ENCODE measurements at places on chromosomes 5 and 9.

DNA sequence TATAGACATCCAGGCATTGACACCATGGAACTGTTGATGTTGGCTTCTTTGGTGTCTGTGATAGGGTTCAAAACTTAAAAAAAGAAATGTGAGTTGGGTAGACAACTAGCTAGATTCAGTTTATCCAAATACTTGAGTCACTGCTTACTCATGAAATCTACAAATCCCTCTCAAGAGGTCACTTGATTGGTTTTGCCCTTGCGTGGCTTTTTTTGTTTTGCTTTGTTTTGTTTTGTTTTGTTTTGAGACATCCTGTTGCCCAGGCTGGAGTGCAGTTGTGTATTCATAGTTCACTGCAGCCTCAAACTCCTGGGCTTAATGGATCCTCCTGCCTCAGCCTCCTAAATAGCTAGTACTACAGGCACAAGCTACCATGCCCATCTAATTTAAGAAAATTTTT, 10.5 kb upstream of the ENTREP1 start:
- DNase-seq, result peak; percentile 10

GRCh38 chr5:80468131-80468530, 19.8 kb upstream of the FAM151B start:
- no peak for DNase-seq

GRCh38 chr5:64771736-64772135, 3.0 kb downstream of the CWC27 start:
- no peak for DNase-seq

DNA sequence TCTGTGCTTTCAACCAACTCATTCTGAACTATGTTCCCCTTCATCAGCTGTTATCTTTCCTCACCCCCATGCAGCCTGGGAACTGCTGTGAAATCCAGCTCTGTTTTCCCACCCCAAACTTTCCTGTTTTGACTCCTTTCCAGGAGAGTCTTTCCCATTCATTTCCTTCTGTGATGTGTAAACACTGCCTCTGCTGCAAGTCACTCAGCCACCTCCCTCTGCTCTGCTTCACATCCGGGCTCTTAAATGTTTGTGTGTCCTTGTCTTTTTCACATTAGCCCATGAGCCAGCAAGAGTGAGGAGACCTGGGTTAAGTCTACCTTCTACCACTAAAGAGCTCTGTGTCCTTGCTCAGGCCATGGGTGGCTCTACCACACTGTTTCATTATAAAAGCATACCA, 137.5 kb downstream of the ICE1 start:
- no peak for DNase-seq

- no peak for DNase-seq
Measured at GRCh38 chr5:10534561-10535530, 29.0 kb upstream of the ANKRD33B start.

- DNase-seq, result no peak
Measured at GRCh38 chr5:103821361-103821760, 258.8 kb upstream of the NUDT12 start.

- peak; percentile 91 for DNase-seq
Measured at GRCh38 chr5:71830681-71831539, 111.8 kb downstream of the CARTPT start.

DNA sequence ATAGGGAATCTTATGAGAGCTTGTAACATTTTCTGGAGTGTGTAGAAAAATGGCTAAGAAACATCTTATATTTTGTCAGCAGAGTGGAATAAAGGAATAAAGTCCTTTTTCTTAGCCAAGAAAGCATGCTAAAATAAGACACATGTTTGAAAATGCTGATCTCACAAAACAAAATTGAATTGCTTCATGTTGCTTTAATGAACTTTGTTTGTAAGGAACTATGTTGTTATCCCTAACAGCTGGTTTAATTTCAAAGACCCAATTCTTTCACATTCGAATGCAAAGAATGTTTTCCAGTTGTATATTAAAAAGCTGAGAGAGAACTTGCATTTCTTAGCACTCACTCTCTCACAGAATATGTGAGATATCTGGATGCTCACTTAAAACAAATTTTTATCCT, 107.6 kb downstream of the MUSK start:
- DNase-seq, result no peak

DNA sequence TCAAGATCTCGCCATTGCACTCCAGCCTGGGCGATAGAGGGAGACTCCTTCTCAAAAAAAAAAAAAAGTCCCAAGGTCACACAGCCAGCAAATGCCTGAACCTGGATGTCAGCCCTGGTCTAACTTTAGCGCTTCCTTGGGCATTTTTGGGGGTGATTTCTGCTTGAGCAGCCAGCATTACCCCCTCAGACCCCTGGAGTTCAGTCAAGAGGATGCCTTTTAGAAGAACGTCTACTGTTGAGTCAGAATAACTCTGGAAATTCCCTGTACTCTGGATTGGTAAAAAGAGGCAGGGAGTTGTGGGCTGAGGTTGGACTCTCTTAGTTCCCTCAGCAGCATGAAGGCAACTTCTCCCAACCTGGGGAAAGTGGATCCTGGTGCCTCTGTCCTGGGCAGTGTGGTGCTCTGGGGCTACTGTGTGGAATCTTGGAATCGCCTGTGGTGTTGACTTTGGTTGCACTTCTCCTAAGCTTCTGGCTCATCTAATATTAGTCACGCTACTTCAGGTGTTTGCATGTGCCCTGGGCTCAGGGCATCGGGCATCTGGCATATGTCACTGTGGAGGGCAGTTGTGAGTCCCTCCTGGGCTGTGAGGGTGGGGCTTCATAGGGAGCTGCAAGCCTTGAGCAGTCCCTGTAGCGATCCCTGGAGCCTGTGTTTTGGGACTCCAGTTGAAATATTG, 32.2 kb downstream of the STXBP1 start:
- no peak for DNase-seq

GRCh38 chr5:165185716-165186115, 1680.3 kb downstream of the MAT2B start:
- no peak for DNase-seq

DNA sequence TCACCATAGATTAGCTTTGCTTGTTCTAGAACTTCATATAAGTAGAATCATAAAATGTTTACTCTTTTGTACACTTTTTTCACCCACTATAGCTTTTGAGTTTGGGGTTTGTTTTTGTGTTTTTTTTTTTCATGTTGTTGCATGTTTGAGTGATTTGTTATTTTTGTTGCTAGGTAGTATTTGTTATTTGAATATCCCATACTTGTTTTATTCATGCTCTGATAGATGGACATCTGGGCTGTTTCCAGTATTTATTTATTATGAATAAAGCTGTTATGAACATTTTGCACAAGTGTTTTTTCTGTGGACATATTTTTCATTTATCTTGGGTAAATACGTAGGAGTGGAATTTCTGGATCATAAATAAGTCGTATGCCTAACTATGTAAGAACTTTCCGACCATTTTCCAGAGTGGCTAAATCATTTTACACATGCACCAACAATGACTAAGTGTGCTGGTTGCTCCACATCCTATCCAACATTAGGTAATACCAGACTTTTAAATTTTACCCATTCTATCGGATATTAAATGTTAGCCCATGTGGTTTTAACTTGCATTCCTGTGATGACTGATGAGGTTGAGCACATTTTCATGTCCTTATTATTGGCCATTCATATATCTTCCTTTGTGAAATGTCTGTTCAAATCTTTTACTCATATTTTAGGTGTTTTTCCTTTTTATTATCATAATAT, 69.1 kb upstream of the NR4A3 start:
- DNase-seq, result peak; percentile 23

GRCh38 chr9:5695860-5696259, 67.0 kb downstream of the RIC1 start:
- no peak for DNase-seq

DNA sequence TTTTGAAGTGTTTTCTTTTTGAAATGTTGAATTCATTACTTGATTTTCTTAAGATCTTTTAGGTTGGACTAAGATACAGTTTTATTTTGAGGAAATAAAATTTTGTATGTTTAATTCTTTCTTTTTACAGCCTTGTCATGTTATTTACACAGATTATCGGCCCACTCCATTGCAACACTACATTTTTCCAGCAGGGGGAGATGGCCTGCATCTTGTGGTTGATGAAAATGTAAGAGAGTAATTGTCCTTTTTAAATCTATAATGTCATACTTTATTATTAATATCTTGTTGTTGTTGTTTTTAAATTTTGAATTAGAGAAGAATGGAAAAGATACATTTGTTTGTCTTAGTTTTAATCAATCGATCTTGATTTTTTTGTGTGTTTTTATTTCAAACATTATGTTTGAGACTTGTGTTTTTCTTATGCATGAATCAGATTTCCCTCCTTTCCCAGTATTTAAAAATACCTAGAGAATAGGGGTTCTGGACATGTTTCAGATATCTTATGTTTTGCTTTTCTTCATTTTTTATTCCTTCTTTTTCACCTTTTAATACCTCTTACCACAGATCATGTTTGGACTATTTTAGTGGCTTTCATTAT, 36.7 kb downstream of the MTREX start:
- DNase-seq, result peak; percentile 78

DNA sequence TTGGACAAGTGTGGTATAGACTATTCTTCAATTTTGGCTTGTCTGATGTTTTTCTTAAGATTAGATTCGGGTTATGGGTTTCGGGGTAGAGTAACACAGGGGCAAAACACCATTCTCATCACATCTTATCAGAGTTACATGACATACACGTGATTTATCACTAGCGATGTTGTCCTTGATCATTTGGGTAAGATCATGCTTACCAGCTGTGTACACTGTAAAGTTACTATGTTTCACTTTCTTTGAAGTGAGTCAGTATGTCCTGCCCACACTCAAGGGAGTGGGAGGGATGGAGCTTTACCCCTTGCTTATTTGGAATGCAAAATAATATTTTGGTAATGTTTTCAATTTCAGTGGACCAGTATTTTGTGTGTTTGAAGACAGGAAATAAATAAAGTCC, 101.8 kb upstream of the TAF11L2 start:
- no peak for DNase-seq

- DNase-seq, result no peak
Measured at GRCh38 chr9:114830546-114830945, 24.7 kb upstream of the TNFSF15 start.

DNA sequence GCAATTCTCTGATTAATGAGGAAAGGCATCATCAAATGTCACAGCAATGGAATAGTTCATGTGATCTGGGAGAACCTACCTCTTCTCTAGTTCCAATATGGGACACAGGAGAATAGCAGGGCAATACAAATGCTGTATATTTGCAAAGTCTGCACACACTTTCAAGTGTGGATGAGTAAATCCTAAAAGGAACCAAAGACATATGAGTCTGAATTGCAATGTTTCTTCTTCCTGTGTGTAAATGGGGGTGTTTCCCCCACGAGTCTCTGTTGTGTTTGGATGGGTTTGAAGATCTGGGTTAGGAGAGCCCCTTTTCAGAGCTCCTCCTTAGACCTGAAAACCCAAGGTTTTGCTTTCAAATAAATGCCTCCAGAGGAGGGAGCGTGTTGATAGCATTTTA, 26.9 kb downstream of the SLC46A2 start:
- no peak for DNase-seq

DNA sequence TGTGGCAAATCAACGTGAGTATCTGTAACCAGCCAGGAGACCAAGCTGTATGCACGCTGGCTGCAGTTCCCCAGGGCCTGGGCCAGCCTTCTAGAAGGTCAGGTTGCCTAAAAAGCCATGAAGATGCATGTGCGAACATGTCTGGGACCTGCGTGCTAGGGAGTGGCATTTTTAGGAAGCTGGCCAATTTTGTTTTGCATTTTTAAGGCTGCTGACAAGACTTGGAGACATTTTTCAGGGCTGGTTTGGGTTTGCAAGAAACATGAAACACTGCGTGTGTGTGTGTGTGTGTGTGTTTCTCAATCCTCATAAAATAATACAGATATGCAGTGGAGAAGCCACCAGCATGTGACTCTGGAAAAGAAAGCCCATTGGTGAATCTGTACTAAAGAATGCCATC, 5.1 kb downstream of the TGFBI start:
- no peak for DNase-seq

GRCh38 chr5:63928451-63928850, 33.8 kb downstream of the HTR1A start:
- DNase-seq, result no peak

DNA sequence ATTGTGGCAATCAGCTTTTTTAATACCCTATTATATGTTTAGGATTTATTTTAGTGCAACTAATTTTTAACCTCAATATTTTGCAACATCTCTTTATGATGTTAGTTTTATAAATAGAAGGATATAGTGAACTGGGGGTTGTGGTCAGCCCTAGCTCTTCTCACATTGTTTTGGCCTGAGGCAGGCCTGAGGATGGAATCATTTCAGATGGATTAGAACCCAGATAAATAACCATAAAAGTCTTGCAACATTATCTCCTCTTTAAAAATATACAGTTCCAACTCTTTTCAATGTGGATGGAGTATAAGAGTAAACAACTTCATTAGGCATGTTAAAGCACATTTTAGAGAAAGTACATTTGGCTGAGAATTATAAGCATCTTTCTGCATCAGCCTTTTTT, 522.7 kb downstream of the NR2F1-AS1 start:
- DNase-seq, result peak; percentile 64

All from astrocyte of the spinal cord (primary cell).